Adrenal gland (tissue), 19 donors: ENCODE measurements at places on chromosomes 13 and 19. TPM values are rescaled to one million over a fixed set of nuclear protein-coding genes. Genes with fewer than 3 reads are reported as not detected.

Gene ZNF626
- 4.8 TPM for polyA plus RNA-seq

Gene SIGLECL1
- polyA plus RNA-seq, result not detected

Gene SCEL
- 0.31 TPM for polyA plus RNA-seq

Gene CGB8
- not detected for polyA plus RNA-seq

Gene PLPP2
- 0.33 TPM for polyA plus RNA-seq

Gene KLF1
- polyA plus RNA-seq, result not detected

Gene KIR2DL3
- not detected for polyA plus RNA-seq

Gene PGLYRP1
- 0.17 TPM for polyA plus RNA-seq

Gene CNN1
- 76.5 TPM for polyA plus RNA-seq

Gene FSD1
- polyA plus RNA-seq, result 7.2 TPM

Gene ZNF528
- 10.0 TPM for polyA plus RNA-seq

Gene FBN3
- not detected for polyA plus RNA-seq

Gene ACER1
- polyA plus RNA-seq, result 0.16 TPM

Gene SERP2
- polyA plus RNA-seq, result 4.4 TPM

Gene KIR2DL1
- polyA plus RNA-seq, result not detected

Gene DIRAS1
- polyA plus RNA-seq, result 2.3 TPM

Gene DAND5
- 0.27 TPM for polyA plus RNA-seq

Gene PRSS57
- polyA plus RNA-seq, result not detected

Gene PTGER1
- polyA plus RNA-seq, result 4.8 TPM

Gene UGGT2
- polyA plus RNA-seq, result 21.1 TPM

Gene SULT2B1
- 0.88 TPM for polyA plus RNA-seq

Gene ZNF439
- 4.4 TPM for polyA plus RNA-seq

Gene CYP4F8
- not detected for polyA plus RNA-seq

Gene SUGT1
- 95.2 TPM for polyA plus RNA-seq

Gene TNFSF9
- polyA plus RNA-seq, result 0.40 TPM

Gene FPR3
- polyA plus RNA-seq, result 4.3 TPM

Gene LILRA6
- polyA plus RNA-seq, result 3.9 TPM

Gene KLK4
- 10.9 TPM for polyA plus RNA-seq

Gene LGALS7B
- polyA plus RNA-seq, result not detected

Gene PLIN5
- polyA plus RNA-seq, result 44.3 TPM

Gene RNF225
- not detected for polyA plus RNA-seq

Gene GYS1
- 35.2 TPM for polyA plus RNA-seq

Gene FARSA
- 33.5 TPM for polyA plus RNA-seq

Gene ZNF442
- polyA plus RNA-seq, result 2.1 TPM

Gene WASF3
- 40.9 TPM for polyA plus RNA-seq

Gene SYNGR4
- not detected for polyA plus RNA-seq

Gene ZNF414
- 103 TPM for polyA plus RNA-seq

Gene ZNF613
- polyA plus RNA-seq, result 7.2 TPM

Gene LILRA2
- 13.5 TPM for polyA plus RNA-seq

Gene TEX26
- 0.32 TPM for polyA plus RNA-seq

Gene ZNF547
- 10.9 TPM for polyA plus RNA-seq

Gene DIAPH3
- polyA plus RNA-seq, result 0.84 TPM

Gene PDE4A
- 10.0 TPM for polyA plus RNA-seq

Gene TUBB4A
- polyA plus RNA-seq, result 560 TPM

Gene CYP4F2
- not detected for polyA plus RNA-seq

Gene LILRA1
- 0.88 TPM for polyA plus RNA-seq

Gene ADAMTSL5
- polyA plus RNA-seq, result 2.4 TPM

Gene NLRP11
- not detected for polyA plus RNA-seq

Gene MADCAM1
- polyA plus RNA-seq, result not detected

Gene PTPRH
- polyA plus RNA-seq, result 34.9 TPM
